Activated CD4-positive, alpha-beta T cell treated with anti-CD3 and anti-CD28 coated beads, Interleukin-2, Interleukin-4, amounts not matched to agents 100 ng/mL and 50 ng/mL, durations not matched to agents 16 hours and 8 hours (primary cell): ENCODE measurements at places on chromosomes 11 and 22.

DNA sequence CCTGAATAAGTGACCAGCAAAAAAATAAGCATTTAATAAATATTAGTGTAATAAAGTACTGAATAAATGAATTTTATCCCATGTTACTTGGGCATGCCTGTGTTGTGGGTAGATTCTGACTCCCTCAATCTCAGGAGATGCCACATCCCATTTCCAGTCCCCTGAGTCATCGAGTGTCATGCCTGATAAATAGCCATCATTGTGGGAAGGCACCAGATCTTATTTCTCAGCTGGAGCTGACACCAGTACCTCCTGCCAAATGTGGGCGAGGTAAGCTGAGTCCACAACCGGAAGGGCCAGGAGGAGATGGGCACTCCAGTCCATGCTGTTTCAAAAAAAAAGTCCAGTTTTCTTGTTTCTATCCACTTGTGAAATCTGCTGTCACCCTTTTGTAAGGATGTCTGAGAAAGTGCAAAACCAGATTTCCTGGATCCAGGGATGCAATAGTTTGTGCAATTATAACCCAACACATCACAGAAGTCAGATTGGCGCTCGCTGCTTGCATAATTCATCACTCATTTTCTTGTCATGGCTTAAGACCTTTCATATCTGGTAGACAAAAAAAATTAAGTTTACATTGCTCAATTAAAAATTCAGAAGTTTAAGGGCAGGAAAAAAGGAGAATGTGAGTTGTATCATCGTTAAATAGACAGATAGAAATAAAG lies 311.6 kb downstream of the MIAT start:
- no peak for DNase-seq

DNA sequence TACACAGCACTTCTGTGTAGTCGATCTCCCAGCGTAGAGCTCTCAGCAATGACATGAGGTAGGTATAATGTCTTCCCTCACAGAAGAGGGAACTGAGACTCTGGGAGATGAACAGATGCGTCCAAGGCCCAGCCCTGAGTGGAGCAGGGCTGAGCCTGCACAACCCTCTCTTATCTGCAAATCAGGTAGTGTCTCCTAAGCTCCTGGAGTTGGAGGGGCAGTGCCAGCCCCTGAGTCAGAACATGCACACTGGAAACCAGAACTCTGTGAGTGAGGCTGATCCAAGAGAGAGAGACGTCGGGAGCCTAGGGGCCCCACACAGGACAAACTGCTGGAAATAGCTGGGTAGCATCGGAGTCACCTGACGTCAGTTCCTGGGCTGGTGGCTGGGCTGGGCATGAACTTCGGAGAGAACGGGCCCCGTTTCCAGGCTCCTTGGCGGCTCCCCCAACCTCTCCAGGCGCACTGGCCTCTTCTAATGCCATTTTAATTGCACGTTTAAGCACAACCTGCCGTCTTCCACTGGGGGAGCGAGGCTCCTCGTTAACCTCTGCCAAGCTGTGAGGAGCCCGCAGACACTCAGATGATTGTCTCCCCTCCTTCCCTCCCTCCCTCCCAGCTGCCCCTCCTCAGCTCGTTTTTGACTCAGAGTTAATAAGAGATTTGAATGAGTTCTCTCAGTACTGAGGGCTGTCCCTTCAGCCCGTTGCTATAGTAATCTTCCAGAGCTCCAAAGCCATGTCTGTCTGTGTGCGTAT lies 191.2 kb upstream of the TBCEL start:
- DNase-seq = no peak

- DNase-seq = no peak
Measured at GRCh38 chr11:120197251-120197891, 13.5 kb upstream of the OAF start.

DNA sequence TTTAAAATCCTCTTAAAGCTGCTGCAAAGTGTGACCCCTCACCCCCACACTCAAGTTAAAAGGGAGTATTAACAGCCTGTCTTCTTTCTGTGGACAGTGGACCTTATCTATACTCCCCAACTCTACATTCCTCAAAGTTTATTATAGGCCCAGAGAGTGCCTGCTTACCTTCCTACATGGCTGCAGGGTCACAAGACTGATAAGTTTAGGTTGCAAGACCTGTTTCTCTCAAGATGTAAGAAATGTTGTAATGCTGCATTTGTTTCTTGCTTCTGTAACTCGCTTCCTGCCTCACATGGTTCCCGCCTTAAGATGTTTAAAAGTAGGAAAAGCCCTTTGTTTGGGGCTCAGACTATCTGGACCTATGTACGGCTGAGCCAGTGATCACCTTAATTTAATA lies 10.1 kb upstream of the NXPE1 start:
- DNase-seq = no peak

GRCh38 chr22:37515901-37516300 lies 3.3 kb downstream of the CARD10 start:
- no peak for DNase-seq

- DNase-seq = no peak
Measured at GRCh38 chr11:48078689-48079088, 98.3 kb downstream of the PTPRJ start.

- no peak for DNase-seq
Measured at GRCh38 chr11:45590743-45591142, 74.7 kb downstream of the CHST1 start.

- no peak for DNase-seq
Measured at GRCh38 chr22:24506802-24507438, 11.8 kb downstream of the UPB1 start.

- DNase-seq = no peak
Measured at GRCh38 chr11:115539844-115540243, 35.6 kb upstream of the CADM1 start.
